ENCODE measurements at places on chromosomes 2 and 18.

- no peak for DNase-seq
Observed at GRCh38 chr2:122080871-122081270, 325.4 kb downstream of the TSN start.

DNA sequence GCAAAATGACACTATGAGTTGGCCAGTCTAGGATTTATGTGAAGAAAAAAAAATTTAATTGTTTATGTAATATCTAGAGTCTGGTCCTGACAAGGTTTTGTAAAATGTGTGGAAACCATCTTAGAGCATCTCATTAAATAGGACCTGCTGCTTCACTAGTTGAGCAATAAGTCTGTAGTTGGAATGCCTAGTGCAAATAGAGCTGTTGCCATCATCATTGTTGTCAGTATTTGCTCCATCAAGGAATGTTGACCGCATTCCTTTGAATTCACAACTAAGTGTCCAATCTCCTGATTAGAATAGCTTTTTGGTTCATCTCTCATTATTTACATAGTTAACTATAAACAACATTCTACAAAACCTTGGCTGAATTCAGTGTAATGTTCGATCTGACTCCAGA, 32.2 kb upstream of the RPE start:
- DNase-seq, result no peak

- DNase-seq, result no peak
Observed at GRCh38 chr2:240520130-240520973, 37.4 kb downstream of the ANKMY1 start.

GRCh38 chr2:100880730-100881129, 60.8 kb downstream of the NPAS2 start:
- no peak for DNase-seq

Data from thoracic aorta (tissue), 2 donors.